ENCODE measurements at places on chromosomes 6 and 20.

- DNase-seq, result no peak
Observed at GRCh38 chr20:23362392-23363256, 642 bp downstream of the GZF1 start.

GRCh38 chr6:147311218-147311617 lies 107.0 kb downstream of the STXBP5 start:
- no peak for DNase-seq

GRCh38 chr20:20614391-20614790 lies 98.1 kb downstream of the RALGAPA2 start:
- DNase-seq, result no peak

GRCh38 chr6:161273274-161273751 lies 548 bp downstream of the AGPAT4 start:
- no peak for DNase-seq

GRCh38 chr6:148608199-148608951 lies 138.5 kb upstream of the UST start:
- no peak for DNase-seq

DNA sequence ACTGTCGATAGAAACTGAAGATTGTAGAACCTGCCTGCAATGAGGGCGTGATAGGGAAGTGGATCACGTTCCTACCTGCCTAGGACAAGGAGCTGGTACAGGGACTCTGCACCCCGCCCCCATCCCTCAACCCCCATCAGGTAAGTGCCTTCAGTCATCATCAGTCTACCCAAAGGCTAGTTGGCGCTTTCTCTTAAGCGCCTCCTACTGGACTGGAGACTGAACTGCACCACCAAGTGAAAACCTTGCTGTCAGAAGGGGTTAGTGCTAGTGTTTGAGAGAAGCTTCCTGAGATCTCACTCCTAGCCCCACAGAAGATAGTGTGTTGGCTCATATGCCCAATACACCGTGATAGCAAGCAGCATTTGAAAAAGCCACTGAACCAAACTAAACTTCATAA lies 706.5 kb upstream of the MAN1A1 start:
- no peak for DNase-seq

- DNase-seq, result no peak
Observed at GRCh38 chr6:7169296-7169721, 61.5 kb downstream of the RREB1 start.

- DNase-seq, result no peak
Observed at GRCh38 chr6:113464536-113464935, 392.6 kb upstream of the MARCKS start.

DNA sequence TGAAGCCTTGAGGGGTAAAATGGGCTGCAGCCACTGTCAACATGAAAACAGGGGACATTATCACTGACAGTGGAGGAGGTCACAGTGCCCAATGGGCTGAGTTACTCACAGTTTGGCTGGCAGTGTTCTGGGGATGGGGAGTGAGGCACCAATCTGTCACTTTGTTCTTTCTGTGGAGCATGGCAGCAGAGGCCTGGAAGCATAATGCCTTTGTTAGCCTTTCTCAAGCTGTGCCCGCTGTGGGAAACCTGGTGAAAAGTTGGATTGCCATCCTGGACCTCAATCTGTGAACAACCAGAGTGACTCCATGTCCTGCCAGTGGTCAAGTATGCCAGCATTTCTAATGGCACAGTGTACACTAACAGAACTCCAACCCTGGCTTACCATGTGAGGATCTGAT lies 143.6 kb downstream of the OR2B2 start:
- DNase-seq, result no peak

GRCh38 chr6:37381579-37381978 lies 27.8 kb downstream of the RNF8 start:
- peak; percentile 1 for DNase-seq

- DNase-seq, result no peak
Observed at GRCh38 chr20:10613911-10614310, 59.9 kb downstream of the JAG1 start.

All from stimulated activated CD4-positive, alpha-beta T cell treated with anti-CD3 and anti-CD28 coated beads, Interleukin-12 subunit alpha, Interleukin-12 subunit beta, amount 100 ng/mL, for 24 hours (primary cell).